ENCODE measurements at places on chromosomes 13 and 19.

DNA sequence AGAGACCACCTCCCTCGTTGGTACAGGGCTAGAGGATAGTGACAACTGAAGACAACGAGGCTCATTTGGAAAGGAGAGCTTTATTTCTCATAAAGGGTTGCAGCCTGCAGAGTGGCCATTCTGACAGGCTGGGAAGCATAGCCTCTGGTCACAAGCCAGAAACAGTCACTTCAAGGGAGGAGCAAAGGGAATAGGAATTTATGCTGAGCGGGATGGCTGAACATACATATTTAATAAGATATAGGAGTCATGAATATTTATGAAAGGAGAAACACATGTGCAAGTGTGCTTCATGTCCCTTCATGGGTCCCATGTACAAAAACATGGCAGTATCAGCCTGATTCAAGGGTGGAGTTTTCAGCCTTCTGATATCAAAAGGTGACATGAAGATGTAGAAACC, 27.1 kb upstream of the URI1 start:
- DNase-seq: no peak

GRCh38 chr13:39317291-39317690, 279.0 kb downstream of the NHLRC3 start:
- no peak for DNase-seq

DNA sequence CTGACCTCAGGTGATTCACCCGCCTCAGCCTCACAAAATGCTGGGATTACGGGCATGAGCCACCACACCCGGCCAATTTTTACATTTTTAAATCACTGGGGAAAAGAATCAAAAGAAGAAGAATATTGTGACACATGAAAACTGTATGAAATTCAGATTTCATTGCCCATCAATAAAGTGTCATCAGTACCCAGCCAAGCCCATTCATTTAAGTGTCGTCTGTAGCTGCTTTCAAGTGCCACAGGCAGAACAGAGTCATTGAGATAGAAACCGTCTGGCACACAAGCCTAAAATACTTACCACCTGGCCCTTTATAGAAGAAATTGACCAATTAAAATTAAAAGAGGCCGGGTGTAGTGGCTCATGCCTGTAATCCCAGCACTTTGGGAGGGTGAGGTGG, 15.3 kb downstream of the COLGALT1 start:
- DNase-seq: no peak

DNA sequence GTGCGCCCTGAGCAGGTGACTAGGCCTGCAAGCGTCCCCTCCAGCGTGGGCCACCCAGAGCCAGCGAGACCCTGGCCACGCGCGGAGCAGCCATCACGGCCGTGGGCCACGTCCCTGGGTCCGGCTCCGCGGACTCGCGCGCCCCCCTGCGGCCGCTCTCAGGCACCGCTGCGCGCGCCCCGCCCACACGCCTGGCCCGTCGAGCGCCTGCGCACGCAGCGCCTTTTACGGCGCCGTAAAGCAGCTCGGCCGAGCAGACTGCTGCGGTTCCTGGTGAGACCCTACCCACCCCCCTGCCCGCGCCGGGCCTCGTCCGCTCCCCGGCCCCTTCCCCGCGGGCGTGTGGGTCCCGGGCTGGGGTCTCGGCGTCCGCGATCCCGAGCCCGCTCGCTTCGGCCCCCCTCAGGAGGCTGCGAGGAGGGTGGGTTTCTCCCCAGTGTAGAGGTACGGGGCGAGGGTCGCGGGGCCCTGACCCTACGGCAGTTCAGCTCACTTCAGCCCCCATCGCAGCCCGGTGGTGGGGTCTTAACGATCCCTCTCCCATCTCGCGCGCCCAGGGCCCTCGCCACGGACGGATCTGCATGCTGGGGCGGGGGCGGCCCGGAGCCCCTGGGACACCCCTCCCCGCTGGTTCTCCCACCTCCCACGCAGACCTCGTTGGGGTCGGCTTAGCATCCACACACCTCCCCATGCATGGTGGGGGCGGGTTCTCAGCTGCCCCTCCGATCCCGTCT, at the start of gene TRAPPC5:
Gene TRAPPC5 (plus strand): TSS at position 228 of the 734 bp plus-strand sequence. CDS start 1,421 bp downstream, outside the sequence.
- no peak for DNase-seq

GRCh38 chr19:39099341-39099740, 15.2 kb downstream of the ACP7 start:
- no peak for DNase-seq

DNA sequence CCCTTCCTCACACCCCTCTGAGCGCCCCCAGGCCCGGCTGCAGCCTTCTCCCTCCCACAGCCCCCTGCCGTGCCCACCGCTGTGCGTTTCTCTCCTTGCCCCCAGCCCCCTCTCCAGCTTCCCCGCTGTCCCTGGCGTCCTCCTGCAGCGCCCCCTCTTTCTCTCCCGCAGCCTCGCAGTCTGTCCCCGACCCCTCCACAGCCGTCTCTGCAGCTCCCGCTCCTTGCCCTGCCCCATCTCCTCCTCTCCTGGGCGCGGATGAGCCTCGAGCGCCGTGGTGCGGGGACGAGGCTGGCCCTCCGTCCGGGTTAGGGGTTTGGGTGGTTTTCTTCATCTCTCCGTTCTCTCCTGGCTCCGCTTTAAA, 1.1 kb downstream of the KMT5C start:
- no peak for DNase-seq

DNA sequence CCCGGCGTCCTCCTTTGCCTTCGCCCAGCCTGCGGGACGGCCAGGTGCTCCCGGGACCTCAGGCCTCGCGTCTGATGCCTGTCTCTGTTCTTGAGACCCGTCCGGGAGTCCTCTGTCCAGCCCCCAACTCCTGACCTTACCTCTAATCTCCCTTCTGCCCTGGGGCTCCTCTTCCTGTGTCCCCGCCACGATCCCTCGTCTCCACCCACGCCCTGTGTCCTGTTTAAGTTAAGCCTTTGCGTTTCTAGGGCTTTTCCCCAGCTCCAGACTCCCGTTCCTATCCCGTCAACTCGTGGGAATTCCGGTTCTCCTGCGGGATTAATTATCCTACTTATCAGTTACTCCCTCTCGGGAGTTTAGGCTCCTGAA, 686 bp downstream of the LENG8 start:
- no peak for DNase-seq

GRCh38 chr13:42847891-42848663, 66.7 kb downstream of the FAM216B start:
- DNase-seq: no peak

GRCh38 chr19:14148751-14149410, 12.5 kb upstream of the ASF1B start:
- no peak for DNase-seq

- no peak for DNase-seq
Measured at GRCh38 chr13:38518328-38518727, 168.5 kb upstream of the FREM2 start.

- DNase-seq: no peak
Measured at GRCh38 chr19:48396016-48396823, 2.8 kb downstream of the GRIN2D start.

DNA sequence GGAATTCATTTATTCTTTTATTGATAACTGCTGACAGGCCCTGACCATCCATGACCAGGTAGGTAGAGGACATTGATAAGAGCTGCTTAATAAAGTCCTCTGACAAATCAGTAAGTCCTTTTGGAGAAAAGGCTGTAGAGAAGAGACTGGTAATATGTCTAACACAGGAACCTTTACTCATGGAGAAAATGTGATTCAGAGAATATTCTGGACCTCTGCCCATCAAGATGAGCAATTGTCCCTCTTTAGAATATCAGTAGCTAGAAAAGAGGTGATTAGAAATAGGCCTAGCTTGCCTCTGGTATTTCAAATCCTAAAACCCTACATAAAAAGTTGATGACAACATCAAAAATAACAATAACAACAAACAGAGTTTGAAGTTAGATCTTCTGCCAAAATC, 642.3 kb downstream of the TBC1D4 start:
- DNase-seq: no peak

DNA sequence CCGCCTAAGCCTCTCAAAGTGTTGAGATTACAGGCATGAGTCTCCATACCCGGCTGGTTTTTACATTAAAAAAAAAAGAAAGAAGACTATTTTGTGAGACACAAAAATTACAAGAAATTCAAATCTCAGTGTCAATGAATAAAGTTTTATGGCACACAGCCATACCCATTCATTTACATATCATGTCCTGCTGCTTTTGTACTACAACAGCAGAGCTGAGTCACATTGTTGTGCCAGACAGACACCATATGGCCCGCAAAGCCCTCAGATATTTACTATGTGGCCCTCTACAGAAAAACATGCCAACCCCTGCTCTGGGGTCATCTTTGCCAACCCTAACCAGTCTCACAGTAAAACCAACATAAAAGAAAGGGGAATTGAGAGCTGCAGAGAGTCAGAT, 5.3 kb downstream of the SMIM7 start:
- DNase-seq: no peak

GRCh38 chr13:113561417-113562084, 23.0 kb upstream of the TFDP1 start:
- peak; percentile 34 for DNase-seq

DNA sequence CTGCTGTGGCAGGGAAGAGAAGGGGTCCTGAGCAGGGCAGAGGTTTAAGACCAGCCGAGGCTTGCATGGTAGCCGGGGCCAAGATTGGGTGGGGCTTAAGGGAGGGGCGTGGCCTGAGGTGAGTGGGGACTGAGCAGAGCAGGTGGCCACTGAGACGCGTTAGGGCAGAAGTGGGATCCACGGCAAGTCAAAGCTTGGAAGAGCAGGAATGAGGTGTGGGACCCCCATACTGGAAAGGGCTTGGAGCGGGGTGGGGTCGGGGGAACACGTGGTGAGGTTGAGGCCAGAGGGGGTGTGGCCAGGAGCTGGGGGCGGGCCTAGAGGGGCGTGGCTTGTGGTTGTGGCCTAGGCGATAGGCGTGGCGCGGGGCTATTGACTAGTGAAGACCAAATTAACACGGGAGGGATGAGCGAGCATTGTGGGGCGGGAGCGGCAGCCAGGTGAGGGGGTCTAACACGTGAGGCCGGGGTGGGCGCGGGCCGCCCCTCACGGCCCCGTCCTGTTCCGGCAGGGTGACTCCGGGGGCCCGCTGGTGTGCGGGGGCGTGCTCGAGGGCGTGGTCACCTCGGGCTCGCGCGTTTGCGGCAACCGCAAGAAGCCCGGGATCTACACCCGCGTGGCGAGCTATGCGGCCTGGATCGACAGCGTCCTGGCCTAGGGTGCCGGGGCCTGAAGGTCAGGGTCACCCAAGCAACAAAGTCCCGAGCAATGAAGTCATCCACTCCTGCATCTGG, 3.3 kb downstream of the CFD start:
- DNase-seq: no peak

DNA sequence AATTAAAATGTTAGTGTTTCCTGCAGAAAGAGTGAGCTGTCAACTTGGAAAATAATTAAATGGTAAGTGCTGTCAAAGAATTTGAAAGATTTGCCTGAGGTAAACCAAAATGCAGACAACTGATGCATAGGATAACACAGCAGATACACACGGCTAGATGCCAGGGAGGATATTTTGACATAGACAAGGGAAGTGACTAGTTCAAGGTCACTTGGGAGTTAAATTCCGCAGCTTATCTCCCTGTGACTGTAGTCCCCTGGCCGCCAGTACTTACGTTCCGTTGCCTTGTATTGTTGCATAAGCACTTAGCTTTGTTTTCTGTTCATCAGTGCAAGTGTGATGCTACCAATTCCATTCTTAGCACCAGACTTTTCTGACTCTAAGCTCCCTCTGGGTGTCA, 247.3 kb upstream of the MAB21L1 start:
- DNase-seq: no peak

DNA sequence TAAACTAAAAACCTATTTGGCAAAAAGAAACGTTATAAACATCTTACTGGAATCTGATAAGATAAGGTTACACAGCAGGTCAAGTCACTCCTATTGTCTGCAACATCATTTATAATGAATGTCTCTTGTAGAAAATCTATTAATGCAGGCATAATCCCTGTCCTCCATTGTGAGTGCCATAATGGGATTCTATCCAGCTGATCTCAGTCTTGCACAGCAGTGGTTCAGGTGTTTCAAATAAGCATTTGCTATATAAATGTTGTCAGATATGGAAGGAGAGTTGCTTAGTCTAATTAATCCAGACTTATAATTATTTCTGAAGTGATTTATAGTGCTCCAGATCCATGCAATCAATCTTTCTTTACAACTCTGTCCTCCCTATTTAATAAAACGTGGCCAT, 186.5 kb upstream of the ATXN8OS start:
- no peak for DNase-seq

DNA sequence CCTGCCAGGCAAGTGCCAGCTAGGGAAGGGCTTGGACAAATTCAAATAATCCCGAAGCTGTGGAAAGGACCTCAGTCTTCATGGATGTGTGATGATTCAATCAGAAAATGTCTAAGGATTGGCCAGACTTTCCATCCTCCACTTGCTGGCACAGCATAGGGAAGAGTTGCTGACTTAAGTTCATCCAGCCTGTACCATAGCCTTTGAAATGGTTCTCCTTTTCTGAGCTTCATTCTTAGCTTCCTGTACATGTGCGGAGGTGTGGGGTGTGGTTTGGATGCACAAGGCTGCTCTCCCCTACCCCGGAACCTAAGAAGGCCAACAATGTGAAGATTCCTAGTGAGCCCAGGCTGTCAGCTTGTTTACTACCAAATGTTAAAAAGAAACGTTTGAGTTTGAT, 959 bp upstream of the IGFL3 start:
- no peak for DNase-seq

GRCh38 chr13:32650705-32651311, 64.6 kb downstream of the PDS5B start:
- DNase-seq: no peak

GRCh38 chr19:41879670-41880328, 2.7 kb downstream of the CD79A start:
- DNase-seq: no peak

DNA sequence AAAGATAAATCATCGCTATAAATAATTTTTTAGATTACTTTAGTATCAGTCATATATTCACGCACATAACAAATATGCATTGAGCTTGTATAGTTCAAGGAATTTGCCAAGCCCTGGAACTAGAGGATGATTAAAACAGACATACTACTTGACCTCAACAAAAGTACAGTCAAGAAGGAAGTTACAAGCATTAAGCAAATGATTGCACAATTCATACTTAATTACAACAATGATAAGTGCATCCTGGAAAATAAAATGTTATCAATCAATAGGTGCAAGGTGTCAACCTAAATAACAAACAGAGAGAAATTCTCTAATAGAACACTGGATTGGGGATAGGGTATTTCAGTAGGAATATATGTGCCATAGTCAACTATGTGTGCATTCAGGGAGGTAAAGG, 491.2 kb downstream of the GPC5 start:
- DNase-seq: no peak

- DNase-seq: no peak
Measured at GRCh38 chr19:7970716-7971448, 27.4 kb upstream of the TIMM44 start.

DNA sequence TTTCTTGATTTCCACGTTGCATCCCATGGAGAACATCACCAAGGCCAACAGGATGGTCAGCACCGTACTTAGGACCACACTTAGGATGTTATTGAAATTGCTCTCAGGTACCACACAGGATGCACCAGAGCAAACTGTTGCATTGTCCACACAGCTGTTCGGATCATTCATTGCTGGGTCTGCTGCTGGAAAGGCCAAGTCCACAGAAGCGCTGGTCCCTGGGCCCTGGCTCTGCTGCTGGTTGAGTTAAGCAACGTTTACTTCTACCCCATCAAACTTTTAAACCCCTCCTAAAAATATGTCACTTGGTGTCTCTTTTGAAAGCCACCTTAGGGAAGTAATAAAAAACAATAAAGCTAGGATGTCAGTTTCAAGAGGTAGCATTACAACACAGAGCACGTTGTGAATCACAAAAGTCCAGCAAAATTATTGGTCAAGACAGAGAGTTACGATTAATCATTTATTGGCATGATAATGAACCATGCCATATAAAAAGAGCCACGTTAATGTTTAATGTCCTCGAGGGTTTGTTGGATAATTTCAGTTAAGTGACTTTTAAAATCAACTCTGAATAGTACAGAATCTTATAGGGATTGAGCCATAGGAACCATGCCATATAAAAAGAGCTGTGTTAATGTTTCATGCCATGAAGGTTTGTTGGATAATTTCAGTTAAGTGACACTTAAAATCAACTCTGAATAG, at the start of gene SLC10A2:
Gene SLC10A2 (minus strand): TSS at position 339 of the 702 bp plus-strand sequence. CDS start 168 bp downstream, at position 171.
- no peak for DNase-seq

Data from RWPE2 (cell line).